Hindlimb muscle (tissue), 1 donor: ENCODE measurements at places on chromosomes 5 and 9.

GRCh38 chr9:76901801-76902200 is 4.1 kb downstream of the PRUNE2 start:
- DNase-seq = no peak

GRCh38 chr9:26310294-26310693 is 582.3 kb downstream of the CAAP1 start:
- DNase-seq = no peak

DNA sequence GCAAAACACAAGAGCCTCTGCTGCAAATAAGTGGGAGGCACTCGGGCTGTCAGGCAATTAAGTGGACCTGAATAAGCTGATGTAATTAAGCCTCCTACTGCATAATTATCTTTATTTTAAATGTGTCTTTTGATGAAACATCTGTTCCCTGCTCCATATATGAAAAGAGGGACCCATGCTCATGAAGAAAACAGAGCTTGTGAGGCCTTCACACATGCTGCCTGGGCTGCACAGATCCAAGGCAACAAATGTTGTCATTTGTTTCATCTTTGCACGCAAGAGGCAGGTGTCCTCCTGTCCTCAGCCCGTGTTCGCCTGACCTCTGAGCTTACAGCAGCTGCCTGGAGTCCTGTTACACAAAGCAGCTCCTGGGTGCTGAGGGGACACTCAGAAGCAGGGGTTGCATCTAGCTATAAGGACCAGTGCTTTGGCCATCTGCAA is 381.1 kb downstream of the ZNF608 start:
- no peak for DNase-seq

DNA sequence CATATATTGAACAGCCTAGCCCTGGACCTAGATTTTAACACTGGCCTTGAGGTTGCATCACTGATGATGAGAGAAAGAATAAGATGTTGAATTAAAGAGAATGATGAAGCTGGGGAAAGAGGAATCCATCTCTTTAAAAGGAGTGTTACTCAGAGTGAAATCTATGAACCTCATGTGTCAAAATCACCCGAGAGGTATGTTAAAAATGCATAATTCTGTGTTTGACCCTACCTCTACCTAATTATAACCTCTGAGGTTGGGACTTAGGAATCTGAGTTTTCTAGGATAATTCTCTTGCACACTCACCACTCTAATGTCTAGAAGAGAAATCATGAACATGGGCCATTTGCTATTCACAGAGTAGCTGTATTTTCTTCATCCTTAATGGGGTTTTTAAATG is 479.4 kb downstream of the ENC1 start:
- DNase-seq = no peak

DNA sequence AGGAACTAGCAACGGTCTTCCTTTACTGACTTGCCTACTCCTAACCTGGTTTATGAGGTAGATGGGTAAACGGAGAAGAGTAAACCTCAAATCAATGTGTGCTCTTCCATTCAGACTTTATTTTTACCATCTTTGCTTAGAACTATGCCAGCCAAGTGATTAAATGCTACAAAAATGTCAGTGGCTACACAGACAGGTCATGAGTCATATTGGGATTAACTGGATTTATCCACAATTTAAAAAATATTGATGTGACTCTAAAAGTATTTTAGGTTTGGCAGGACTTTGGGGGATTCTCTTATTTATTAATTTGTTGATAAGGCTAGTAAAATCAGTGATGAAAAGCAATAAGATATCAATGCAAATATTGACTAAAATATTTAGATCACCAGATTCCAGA is 275.0 kb downstream of the PLK2 start:
- DNase-seq = no peak

DNA sequence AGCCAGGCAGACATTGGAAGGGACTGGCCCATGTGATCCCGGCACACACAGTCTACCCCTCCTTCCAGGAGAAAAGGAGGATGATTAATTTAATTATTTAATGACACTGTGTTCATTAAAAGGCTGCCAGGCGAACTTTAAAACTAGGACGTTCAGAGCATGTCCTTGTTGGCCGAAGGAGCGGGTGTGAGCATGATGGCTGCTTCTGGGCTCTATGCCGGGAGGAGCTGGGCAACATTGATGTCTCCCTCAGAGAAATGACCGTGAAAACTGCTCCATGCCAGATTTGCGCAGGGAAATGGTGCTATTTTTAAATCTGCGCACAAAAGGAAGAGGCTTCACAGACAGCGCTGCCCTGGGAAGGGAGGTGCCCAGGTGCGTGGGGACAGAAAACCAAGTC is 284.9 kb upstream of the IRX4 start:
- no peak for DNase-seq

DNA sequence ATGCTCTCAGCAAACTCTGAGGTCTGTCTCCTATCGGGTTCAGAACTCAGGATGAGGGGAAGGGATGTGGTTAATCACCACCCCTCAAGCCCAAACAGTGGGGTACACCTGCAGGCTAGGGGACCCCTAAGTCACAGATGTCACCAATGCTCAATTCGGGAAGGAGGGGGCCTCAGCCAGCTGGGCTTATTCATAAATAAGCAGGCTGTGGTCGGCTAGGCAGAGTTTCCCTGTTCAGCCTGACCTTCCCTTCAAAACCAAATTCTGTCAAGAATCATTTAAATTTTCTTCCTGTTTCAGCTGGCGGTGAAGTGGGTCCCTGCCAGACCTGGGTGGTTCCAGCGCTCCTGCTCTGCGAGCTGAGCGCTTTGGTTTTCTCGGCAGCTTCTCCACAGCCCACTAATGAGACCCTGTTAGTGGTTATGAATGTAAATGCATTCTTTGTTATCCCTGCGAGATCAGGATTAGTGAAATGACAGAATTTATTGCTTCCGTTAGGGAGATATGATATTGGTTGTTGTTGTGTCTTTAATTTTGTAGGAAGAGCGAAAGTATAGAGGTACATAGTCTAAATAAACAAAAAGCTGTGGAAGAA is 68.3 kb downstream of the AK8 start:
- no peak for DNase-seq

DNA sequence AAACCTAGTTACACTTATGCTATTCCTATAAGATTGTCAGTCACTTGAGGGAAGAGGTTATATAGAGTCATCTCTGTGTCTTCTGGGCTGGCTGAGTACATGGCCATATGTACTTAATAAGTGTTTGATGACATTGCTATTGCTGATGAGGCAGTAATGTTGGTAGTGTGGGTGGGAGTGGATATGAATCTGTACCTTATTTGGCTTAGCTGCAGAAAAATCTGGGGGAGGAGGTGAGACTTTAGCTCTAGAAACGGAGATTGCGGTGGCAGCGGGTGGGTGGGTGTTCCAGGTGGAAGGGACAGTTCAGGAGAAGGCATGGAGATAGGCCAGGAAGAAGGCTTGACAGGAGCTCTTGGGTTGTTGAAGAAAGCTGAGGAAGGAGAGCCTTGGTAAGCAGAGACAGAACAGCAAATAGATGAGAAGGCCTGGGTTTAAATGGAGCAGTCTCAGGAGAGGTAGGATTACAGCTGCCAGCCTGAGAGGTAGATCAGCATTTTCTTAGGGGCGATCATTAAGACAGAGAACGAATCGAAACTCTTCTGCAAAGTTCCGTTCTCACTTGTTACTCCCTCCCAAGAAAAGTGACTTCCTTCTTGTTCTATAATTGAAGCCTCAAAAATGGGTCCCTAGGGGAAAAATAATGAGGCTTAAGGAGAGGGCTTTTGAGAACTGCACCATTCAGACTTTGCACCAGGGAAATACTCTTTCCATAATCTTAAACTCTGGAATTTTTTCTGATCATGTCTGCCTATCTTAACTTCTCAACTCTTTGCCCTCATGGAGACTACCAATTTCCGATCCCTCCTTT is 160.5 kb downstream of the UNC13B start:
- DNase-seq = no peak

DNA sequence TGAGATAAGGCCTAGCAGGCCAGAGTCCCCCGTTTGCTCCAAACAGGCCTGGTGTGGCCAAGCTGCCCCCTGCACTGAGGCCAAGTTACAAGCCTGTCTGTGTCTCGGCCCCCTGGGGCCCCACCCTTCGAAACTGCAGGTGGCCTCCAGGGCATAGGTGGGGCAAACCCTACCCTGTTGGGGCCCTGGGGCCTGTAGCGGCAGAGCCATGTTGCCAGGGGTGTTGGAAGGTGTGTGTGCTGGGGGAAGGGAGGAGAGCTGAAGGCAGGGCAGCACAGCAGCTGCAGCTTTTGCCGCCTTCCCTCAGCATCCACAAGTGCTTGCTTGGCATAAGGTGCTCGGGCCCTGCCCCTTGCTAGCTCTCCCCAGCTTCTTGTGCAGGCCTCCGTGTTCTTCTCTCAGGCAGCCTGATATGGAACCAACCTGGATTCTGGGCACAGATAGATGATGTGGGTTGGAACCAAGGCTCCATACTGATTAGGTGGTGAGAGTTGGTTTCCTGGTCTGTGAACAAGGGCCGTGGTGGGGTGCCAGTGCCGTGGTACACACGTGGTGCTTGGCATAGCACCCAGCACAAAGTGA is 12.7 kb downstream of the IRF1 start:
- no peak for DNase-seq

- DNase-seq = no peak
These were observed 157.8 kb downstream of the NXNL2 start for GRCh38 chr9:88692827-88693226.

DNA sequence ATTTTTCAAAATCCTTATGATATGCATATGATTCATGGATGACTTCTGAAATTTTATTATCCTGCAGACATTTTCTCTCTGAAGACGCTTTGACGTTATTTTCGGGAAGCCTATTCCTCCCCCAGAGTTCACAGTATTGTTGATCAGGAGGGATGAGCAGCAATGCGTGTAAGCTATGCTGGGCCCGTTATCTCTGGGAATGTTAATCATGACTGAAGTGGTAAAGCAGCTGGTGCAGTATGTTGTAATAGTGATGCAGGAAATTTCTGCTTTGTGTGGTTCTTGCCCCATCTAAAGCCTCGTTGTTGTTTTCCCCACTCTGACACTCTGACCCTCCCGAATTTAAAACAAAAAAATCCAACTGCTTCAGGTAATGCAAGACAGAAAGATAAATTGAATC is 1797.8 kb upstream of the WWC1 start:
- DNase-seq = no peak

- DNase-seq = no peak
These were observed 485.9 kb upstream of the KLF4 start for GRCh38 chr9:107975426-107976010.

DNA sequence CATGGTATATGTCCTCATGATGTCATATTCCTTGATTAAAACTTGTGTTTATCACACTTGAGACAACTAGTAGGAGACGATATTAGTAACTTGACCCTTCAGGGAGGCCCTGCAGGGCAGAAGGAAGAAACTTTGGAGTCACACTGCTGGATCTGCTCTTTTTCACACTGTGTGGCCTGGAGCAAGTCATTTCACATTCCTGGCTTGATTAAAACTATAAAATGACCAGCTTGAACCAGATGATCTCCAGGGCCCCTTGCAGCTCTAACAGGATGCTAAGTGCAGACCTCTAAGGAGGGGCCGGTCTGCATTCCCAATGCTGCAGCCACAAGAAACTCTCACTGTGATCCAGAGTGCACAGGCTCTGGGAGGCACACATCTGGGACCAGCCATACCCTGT is 146.4 kb upstream of the ZNF366 start:
- no peak for DNase-seq
